ENCODE measurements at places on chromosomes 2 and 18. TPM values are rescaled to one million over a fixed set of nuclear protein-coding genes. Genes with fewer than 3 reads are reported as not detected.
A peak's percentile ranks its signal among the peaks of the same experiment; 100 is the strongest.

DNA sequence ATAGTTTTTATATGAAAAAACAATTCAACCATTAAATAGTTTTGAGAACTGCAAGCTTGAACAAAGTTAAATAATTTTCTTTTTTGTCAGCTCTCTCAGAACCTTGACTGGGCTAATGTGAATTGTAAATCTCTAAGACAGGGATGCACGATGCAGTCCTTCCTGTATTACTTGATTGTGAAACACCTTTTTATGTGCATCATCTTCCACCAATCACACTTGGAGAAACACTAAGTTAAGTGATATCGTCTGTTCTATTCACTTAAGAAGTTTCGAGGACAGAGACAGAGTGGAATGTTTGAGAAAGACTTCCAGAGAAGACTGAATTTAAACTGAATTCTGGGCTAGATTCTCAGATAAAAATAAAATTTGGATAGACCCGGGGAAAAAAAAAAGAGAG lies 238.2 kb downstream of the MREG start:
- no peak for DNase-seq

- DNase-seq, result no peak
Measured at GRCh38 chr18:69380324-69380723, 20.4 kb upstream of the DOK6 start.

DNA sequence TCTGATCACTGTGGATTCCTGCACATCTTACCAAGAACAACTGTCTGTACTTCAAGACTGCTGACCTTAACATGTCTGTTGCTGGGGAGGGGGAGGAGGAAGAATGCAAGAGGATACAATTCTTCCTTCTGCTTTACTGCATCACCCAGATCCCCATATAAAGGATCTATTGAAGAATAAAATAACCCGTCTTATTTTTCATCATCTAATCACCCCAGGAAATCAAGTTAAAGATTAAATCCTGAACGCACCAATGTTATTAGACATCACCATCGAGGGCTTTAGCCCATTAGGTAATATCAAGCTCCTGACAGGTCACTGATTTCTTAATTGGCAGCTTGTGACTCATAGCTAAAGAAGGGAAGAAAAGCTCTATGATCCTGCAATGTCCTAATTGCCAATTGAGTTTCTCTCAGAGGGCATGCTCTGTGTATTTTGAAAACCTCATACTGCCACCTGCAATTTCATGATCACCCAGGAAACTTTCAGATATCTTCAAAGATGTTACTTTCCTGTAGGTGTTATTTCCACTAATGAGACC lies 75.4 kb upstream of the KCNE4 start:
- DNase-seq, result no peak

- DNase-seq, result peak; percentile 12
Measured at GRCh38 chr2:211281430-211282073, 725.2 kb downstream of the CPS1 start.

GRCh38 chr2:197777823-197778407 lies 7.2 kb downstream of the BOLL start:
- DNase-seq, result peak; percentile 51

- peak; percentile 20 for DNase-seq
Measured at GRCh38 chr18:36733150-36733549, 95.7 kb downstream of the TPGS2 start.

DNA sequence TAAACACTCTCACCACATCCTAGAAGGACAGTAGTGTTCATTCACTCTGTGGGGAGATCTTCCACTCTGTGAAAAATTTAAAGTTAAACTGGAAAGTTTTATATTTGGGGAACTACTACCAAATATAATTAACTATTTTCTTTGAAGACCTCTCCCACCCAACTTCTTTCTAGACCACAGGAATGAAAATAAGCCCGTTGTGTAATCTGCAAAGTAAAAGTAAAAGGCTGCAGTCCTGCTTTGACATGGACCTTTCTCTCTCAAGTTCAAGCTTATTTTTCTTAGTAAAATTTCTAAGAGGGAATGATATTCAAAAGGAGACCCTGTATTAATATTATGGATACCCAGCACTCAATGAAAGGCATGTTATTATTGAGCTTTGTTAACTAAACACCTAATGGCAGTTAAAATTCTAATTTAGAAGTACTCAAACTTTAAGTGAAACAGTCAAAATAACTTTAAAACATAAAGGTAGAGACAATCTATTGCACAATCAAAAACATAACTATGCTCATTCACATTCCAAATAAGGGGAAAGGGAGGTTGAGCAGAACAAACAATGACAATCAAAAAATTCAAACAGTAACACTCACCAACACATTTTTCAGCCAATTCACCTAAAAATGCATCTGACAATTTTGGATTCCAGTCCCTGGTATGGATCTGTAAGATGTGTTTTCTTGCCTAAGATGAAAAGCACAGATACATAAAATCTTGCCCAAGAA lies 98.5 kb downstream of the ATAD2B start:
- no peak for DNase-seq

- DNase-seq, result no peak
Measured at GRCh38 chr2:33839791-33840190, 240.7 kb upstream of the FAM98A start.

- no peak for DNase-seq
Measured at GRCh38 chr2:233223059-233223894, 28.2 kb upstream of the ATG16L1 start.

GRCh38 chr2:197130318-197130717 lies 180.3 kb downstream of the ANKRD44 start:
- no peak for DNase-seq

Gene VWA3B
- polyA plus RNA-seq, result not detected

Gene KIAA2012
- polyA plus RNA-seq, result 0.07 TPM

Gene SERPINB11
- not detected for polyA plus RNA-seq

Gene LRRTM1
- 0.47 TPM for polyA plus RNA-seq

Measured in GM23338 (cell line).